ENCODE measurements at places on chromosomes 4 and X.

GRCh38 chr4:89303814-89304388 lies 3.7 kb downstream of the GPRIN3 start:
- no peak for DNase-seq

DNA sequence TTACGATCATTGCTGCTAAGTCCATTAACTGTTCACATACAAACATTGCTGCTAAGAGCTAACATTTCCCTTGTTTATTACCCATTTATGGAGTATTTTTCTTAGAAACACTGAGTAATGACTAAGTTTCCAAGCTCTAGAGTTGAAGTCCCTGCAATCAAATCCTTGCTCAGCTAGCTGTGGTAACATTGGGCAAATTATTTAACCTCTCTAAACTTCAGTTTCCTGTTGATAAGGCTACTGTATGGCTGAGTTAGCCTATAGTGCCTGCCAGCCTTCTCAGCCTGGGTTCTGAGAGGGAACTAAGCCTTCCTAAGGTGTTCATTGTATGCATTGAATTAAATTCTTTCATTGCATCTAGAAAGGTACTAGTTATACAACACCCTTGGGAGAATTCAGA lies 15.2 kb upstream of the SCOC start:
- DNase-seq = no peak

GRCh38 chrX:69065451-69065850 lies 99.8 kb downstream of the PJA1 start:
- no peak for DNase-seq

DNA sequence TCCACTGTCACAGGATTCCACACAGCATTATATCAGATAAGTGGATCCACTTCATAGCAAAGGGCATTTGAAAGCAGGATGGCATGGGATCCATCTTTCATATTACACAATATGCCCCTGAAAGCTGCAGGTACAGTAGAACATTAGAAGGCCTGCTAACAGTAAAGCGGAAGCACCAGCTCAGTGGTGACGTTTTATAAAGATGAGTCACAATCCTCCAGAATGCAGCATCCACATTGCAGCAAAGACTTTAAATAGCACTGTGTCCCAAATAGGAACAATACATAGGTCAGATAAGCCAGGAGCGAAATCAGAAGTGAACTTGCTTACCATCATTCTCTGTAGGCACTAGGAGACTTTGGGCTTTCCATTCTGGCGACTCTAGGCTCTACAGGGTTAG lies 609.5 kb upstream of the FAT1 start:
- no peak for DNase-seq

DNA sequence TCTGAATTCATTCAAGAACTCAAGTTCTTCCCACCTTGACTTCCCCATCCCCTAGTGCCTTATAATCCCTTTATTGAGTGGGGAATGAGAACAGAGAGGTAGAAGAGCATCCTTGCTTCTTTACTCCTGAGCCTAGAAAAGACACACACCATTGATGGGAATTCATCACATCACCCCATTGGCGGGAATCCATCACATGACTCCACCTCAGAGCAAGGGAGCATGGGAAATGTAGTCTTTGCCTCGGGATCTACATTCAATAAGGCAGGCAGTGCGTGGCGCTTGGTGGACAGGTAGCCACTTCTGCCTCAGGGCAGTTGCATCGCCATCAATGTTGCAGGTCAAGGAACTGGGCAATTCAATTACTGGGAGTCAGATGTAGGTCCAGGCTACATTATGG lies 50.7 kb downstream of the MXRA5 start:
- no peak for DNase-seq

- DNase-seq = peak; percentile 79
Observed at GRCh38 chr4:100095729-100096595, 94.3 kb downstream of the DDIT4L start.

- DNase-seq = no peak
Observed at GRCh38 chr4:93896516-93896915, 68.0 kb downstream of the ATOH1 start.

DNA sequence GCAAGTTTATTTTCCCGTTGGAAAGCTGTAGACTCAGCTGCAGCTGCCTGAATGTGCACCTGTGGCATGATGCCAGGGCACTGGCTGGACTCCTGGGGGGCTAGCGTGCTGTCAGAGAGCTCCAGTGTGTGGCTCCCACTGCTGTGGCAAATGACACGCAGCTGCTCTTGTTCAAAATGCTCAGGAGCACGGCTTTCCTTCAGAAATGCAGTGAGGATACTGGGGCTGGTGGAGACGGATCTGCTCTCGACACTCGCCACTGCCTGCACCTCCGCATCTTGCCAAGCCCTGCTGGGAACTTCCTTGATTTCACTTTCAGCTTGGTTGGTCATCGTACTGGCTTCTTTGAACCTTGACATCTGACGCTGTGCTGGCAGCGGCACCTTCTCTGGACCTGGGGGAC lies 58.7 kb downstream of the GPRIN3 start:
- DNase-seq = no peak

- DNase-seq = peak; percentile 23
Observed at GRCh38 chr4:133146574-133147241, 2.4 kb upstream of the PCDH10 start.

DNA sequence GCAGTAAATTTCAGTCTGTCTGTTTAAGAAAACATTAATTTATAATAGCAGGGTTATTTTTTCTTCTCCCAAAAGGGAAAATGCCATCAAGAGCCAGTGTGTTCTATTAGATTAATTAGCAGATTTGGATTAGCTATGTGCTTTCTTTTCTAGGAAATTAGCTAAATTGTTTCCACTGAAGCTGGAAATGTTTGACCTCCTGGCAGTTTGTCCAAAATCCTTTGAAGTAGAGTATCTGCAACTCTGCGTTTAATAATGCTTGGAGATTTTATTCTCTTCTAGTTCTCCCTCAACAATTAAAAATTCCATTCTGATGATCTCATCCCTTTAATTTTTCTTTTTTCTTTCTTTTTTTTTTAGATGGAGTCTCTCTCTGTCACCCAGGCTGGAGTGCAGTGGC lies 27.1 kb upstream of the HOPX start:
- DNase-seq = no peak

DNA sequence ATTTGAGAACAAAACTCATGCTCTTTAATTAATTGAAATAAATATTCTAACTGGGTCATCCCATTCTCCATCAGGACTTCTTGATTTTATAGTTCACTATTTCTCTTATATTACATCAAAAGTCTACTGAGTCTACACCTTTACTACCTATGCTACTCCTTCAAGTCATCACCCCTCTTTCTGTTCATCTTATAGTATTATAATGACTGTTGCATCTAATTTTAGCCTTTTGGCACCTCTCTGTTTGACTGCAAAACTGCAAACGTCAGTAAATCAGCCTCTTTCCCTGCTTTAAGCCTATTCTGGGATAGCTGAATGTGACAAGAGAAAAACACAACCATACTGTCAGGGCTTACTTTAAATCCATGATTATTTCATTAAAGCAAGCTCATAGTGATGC lies 639.1 kb downstream of the GABRG1 start:
- DNase-seq = no peak

- no peak for DNase-seq
Observed at GRCh38 chrX:128518508-128518907, 466.3 kb upstream of the ACTRT1 start.

DNA sequence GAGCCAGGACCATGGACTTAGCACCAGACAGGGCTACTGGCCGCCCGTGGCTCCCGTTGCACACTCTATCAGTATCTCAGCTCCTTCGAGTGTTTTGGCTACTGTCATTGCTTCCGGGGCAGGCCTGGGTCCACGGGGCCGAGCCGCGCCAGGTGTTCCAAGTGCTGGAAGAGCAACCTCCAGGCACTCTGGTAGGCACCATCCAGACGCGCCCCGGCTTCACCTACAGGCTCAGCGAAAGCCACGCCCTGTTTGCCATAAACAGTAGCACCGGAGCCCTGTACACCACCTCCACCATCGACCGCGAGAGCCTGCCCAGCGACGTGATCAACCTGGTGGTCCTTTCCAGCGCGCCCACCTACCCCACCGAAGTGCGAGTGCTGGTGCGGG lies 1.6 kb downstream of the FAT4 start:
- peak; percentile 11 for DNase-seq

- DNase-seq = peak; percentile 81
Observed at GRCh38 chrX:11787564-11787963, 29.5 kb downstream of the MSL3 start.

GRCh38 chr4:38985410-38986100 lies 46.7 kb downstream of the TMEM156 start:
- DNase-seq = no peak

GRCh38 chr4:69910016-69910782 lies 20.7 kb upstream of the CSN1S1 start:
- DNase-seq = no peak

DNA sequence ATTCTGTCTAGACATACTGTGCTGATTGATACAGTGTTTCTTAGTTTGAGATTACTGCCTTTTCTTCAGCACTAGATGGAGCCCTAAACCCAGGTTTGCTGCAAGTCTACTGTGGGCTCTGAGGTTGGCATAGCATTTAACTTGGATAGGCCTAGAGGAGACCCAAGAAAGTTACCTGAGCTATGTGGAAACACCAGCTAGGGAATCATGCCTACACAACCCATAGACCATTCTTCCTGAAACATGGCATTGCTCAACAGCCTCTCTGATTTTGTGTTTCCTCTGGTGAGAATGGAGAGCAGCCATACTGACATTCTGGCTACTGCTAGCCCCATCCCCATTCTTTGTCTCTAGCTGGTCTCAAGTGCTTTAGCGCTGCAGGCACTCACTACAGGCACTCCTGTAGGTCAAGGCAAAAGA lies 287.7 kb upstream of the PCDH18 start:
- DNase-seq = no peak

DNA sequence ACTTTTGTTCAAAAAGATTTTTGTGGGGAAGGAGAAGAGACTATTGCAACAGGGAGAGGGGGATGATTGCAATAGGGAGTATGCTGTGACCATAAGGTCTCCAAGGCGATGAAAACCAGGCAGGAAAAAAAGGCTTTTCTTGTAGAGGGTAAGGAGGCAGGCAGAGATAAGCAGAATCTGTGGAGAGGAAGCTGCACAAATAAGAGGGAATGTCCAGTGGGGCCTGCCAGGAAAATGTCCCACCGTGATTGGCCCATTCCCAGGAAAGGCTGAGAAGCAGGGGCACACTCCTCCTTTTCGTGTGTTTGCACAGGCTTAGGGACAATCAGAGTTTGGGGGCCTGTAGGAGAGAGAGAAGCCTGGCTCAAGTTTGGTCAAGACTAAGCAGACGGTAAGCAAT lies 29.1 kb downstream of the SPACA5 start:
- no peak for DNase-seq

- DNase-seq = no peak
Observed at GRCh38 chr4:150289198-150289597, 211.0 kb downstream of the DCLK2 start.

DNA sequence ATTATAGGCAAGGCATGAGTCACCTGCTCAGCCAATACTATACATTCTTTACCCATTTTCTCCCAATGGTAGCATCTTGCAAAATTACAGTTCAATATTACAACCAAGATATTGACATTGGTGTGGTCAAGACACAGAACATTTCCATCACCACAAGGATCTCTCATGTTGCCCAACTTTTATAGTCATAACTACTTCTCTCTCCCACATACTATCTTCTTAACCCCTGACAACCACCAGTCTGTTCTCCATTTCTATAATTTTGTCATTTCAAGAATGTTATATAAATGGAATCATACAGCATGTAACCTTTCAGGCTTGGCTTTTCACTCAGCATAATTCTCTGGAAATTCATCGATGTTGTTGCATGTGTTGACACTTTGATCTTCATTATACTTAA lies 144.9 kb downstream of the ENOX2 start:
- DNase-seq = no peak

- DNase-seq = no peak
Observed at GRCh38 chr4:66572949-66573348, 902.7 kb upstream of the EPHA5 start.

DNA sequence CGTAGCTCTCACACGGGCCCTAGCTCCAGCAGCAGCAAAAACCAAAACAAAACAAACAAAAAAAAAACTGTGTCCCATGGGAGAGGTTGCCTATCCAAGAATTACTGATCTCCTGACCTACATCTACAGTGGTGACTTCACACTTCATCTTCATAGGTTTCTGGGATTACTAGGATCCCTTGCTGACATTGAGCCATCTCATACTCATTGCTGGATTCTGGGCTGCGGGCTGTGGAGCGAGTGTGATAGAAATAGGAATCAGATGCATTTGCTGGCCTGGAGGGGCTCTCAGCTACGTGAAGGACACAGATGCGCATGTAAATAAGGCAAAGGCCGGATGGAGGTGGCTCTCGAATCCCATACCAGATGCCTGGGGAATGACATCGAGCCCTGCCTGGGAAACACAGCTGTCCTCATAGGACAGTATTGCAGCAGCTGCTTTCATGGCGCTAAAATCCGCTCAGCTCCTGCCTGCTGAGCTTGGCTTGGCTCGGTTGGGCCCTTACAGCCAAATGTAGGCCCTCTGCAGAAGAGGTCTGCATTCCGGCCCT lies 41.7 kb downstream of the CNGA2 start:
- DNase-seq = no peak

DNA sequence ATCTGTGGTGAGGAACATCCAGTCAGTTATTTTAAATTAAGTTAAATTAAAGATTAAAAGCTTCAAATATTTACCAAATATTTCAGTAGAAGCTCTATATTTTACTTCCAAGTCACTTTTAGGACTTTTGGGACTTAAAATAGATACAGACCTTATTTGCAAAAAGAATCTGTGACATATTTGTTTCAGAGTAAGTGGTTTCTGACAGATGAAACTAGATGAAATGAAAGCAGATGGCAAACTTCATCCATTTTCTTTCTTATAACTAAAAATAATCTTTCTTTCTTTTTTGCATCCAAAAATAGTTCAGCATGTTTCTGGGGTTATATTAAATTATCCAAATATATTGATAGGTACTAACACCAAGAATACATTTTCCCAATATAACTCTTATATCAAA lies 6.6 kb upstream of the UTP3 start:
- DNase-seq = no peak

DNA sequence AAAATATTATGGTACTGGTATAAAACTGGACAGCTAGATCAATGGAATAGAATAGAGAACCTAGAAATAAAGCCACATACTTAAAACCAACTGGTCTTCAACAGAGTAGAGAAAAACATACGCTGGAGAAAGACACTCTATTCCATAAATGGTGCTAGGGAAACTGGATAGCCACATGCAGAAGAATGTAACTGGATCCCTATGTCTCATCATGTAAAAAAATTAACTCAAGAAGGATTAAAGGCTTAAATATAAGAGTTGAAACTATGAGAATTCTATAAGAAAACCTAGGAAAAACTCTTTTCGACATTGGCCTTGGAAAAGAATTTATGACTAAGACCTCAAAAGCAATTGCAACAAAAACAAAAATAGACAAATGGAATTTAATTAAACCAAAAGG lies 114.6 kb downstream of the PCDH18 start:
- no peak for DNase-seq

- DNase-seq = no peak
Observed at GRCh38 chrX:136920001-136920400, 39.5 kb upstream of the RBMX start.

DNA sequence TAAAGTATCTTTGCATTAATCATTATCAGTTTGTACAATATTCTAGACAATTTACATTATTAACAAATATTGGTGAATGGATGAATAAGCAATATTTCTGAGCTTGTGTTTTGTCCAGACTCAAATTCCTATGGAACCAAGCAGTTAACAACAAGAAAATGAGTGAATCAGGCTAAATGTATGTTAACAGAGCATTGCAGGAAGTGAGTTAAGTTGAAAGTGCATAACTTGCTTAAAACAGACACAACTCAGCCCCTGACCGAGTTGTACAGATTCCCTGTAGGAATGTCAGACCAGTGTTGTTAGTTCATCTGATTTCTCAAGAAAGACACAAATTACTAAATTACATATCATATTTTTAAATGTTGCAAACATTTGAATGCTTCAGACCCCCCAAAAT lies 23.7 kb upstream of the CSN1S1 start:
- DNase-seq = no peak

GRCh38 chrX:129925305-129926092 lies 19.5 kb downstream of the UTP14A start:
- peak; percentile 70 for DNase-seq
